ENCODE measurements at places on chromosomes 11 and 22.
A peak's percentile ranks its signal among the peaks of the same experiment; 100 is the strongest.

- DNase-seq: no peak
These were observed 53.7 kb downstream of the UBASH3B start for GRCh38 chr11:122709039-122709760.

DNA sequence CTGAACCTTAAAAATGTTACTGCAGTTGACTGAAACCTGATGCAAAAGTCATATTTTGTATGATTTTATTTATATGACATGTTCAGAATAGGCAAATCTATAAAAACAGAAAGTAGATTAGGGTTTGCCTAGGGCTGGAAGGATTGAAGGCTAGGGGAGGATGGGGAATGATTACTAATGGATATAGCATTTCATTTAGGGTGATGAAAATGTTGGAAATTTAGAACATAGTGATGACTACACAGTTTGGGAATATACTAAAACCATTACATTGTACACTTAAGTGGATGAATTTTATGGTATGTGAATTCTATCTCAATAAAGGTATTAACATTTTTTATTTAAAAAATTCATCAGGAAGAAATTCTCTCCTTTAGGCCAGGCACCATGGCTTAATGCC, 22.9 kb upstream of the PAFAH1B2 start:
- DNase-seq: no peak

DNA sequence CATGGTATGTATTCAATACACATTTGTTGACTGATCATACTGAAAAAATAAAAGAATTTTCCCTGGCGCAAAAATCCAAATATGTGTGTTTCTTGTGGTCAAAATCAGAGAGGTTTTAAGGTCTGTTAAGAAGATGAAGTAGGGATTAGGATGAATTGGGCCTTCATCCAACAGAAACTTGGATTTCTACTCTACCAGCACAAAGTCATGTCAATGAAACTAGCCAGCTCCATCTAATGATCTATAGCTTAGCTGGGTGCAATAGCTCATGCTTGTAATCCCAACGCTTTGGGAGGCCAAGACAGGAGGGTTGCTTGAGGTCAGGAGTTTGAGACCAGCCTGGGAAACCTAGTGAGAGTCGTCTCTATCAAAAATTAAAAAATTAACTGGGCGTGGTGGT, 65.5 kb downstream of the USP35 start:
- no peak for DNase-seq

DNA sequence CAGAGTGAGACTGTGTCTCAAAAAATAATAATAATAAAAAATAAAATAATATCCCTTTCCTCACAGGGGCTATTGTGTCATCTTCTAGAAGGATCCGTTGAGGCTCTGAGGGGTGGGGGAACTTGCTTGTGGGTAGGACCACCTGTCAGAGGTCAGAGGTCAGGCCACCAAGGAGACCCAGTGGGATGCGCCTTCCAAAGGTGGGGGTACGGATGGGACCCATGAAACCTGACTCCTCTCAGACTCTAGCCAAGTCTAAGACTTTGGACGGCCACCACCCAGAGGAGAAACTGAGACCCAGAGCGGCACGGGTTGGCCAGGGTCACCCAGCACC, 367 bp upstream of the MMP11 start:
- no peak for DNase-seq

DNA sequence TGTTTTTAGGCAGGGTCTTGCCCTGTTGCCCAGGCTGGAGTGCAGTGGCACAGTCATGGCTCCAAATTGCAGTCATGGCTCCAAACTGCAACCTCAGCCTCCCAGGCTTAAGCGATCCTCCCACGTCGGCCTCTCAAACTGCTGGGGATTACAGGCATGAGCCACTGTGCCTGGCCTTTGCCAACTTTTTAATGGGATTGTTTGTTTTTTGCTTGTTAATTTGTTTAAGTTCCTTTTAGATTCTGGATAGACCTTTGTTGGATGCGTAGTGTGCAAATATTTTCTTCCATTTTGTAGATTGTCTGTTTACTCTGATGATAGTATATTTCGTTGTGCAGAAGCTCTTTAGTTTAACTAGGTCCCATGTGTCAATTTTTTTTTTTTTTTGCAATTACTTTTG, 10.0 kb upstream of the SCGB1D1 start:
- no peak for DNase-seq

DNA sequence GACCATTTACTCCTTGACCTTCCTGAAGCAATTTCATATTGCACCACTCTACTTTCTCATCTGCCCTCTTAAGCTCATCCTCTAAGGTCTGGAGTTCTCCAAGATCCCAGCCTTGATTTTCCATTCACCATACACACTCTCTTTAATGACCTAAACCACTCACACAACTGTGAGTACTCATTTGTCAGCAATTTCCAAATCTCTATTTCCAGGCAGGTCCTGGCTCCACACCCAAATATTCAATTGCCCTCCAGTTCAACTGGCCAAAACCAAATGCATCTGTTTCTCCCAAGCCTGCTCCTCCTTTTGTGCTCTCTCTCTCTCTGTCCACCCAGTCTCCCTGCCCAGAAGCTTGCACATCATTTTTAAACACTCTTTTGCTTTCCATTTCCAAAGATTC, 39.6 kb downstream of the NEU3 start:
- no peak for DNase-seq

- DNase-seq: no peak
These were observed 550.8 kb upstream of the CADM1 start for GRCh38 chr11:116055064-116055463.

- no peak for DNase-seq
These were observed 28.6 kb upstream of the PRAME start for GRCh38 chr22:22587577-22588188.

GRCh38 chr11:47329987-47330931, 22.2 kb downstream of the MYBPC3 start:
- no peak for DNase-seq

DNA sequence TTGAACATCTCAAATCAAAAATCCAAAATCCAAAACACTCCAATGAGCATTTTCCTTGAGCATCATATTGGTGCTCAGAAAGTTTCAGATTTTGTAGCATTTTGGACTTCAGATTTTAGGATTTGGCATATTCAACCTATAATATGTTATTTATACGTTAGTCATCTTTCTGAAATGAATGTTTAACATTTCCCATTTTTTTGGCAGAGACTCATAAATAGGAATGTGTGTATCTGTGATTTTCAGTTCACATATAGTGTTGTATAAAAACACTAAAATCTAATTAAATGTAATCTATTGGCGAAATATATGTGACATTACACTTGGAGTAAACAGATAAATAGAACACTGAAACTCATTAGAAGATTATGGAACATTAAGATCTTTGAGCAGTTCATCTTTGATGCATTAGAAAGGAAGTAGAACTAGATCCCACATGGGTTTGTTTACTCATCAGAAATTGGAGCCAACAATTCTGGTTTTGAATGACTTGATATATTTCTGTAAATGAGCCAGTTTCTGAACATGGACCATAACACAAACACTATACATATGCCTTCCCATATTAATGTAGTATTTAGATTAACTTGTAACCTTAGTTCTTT, 153.1 kb downstream of the UVRAG start:
- no peak for DNase-seq

GRCh38 chr11:9826390-9826789, 162.5 kb downstream of the SWAP70 start:
- DNase-seq: no peak

DNA sequence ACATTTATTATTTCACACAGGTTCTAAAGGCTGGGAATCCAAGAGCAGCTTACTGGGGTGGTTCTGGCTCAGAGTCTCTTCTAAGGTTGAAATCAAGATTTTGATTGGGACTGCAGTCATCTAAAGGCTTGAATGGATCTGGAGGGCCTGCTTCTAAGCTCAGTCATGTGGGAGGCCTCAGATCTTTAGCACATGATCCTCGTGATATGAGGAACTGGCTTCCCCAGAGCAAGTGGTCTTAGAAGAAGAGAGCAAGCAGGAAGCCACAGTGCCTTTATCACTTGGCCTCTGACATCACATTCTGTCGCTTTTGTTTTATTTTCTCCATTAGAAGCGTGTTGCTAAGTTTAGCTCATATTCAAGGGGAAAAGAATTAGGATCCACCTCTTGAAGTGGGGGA, 88.9 kb downstream of the ARFGAP2 start:
- no peak for DNase-seq

- no peak for DNase-seq
These were observed 8.3 kb upstream of the ATF4 start for GRCh38 chr22:39512026-39512425.

DNA sequence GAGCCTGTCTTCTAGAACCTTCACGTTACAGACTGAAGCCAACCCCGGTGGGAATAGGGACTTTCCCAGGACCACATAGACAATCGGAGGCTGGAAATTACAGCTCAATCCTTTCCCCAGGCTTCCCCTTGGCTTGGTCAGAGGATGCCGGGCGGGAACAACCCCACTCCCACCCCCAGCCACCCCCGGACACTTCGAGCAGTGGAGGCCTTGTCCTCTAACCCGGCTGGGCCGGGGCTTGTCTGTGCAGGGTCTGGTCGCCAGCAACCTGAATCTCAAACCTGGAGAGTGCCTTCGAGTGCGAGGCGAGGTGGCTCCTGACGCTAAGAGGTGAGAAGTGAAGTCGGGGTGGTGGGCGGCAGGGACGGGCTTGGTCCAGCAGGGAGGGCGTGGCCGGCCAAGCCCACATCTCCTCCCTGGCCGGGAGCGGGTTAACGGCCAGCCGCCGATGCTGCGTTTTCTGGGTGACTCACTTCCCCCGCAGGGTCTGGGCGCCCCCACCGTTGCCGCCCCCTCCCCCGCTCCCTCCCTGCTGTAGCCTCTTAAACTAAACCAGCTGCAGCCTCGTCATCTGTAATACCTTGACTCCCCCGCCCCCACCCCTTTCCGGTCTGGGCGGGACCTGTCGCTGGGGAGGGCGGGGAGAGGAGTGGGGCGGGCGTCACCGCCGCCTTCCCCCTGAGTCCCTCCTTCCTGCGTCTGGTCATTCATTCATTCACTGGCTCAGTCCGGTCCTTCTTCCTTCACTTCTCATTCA, 1.5 kb downstream of the LGALS1 start:
- DNase-seq: peak; percentile 91

DNA sequence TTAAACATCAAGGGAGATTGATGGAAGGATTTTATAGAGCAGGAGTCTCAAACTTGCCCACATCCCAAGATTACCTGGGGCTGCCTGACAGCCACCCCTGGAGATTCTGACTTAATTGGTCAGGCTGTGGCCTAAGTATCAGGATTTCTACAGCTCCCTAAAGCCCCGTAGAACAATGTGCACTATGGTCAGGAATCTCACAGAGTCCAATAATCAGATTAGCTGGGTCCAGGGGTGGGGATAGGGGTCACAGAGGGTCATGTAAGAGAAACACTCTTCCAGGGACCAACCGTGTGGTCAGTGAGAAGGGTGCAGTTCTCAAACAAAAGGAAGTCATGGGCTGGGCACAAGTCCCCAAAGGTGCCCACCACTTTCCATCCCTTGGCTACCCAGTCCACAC, 20.5 kb upstream of the FBLN1 start:
- no peak for DNase-seq

DNA sequence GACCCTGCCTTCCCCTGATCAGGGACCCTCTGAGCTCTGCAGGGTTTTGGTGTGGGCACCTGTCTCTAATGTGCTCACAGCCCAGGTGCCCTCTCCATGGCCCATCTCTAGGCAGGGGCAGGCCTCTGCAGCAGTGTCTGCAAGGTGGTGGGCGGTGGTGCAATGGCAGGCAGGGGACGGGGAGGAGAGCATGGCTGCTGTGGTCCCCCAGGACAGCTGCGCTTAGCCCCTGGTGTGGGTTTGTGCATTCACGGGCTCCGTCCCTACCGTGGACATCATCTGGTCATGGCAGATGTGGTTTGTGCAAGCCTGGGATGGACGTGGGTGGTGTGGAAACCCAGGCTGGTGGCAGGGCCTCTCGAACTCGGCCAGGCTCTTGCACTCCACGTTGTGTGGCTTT, 443.1 kb downstream of the TBC1D22A start:
- no peak for DNase-seq

- no peak for DNase-seq
These were observed 19.9 kb downstream of the OR8G5 start for GRCh38 chr11:124276081-124276480.

DNA sequence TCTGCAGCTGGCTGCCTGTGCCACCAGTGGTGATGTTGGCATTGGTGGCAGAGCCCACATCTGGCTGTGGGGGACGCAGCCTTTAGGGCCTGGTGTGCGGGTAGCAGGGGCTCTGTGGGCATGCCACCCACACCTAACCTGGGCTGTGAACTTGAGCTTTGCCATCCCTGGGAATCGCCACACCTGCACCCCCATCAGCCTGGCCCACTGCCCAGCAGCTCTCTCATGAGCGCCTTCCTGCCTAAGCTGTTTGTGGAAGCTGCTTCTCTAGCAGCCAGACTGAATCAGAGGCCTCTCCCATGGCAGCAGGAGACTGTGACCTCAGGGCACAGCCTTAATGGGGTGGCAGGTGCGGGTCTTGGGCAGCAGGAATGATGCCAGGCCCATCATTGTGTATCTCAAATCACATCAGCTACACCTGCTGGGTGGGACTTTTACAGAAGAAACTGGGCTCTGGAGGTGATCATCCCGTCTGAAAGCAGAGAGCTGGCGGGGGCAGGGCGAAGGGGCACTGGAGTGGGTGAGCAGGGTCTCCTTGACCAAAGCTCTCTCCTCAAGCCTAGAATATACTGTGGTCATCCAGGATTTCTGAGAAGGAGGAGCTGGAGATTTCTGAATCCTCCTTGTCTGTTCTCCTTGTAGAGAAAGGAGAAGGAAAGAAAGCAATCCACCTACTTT, 17.8 kb upstream of the CARS1 start:
- no peak for DNase-seq
